ENCODE measurements at places on chromosomes 16 and 17. TPM values are rescaled to one million over a fixed set of nuclear protein-coding genes. Genes with fewer than 3 reads are reported as not detected.

DNA sequence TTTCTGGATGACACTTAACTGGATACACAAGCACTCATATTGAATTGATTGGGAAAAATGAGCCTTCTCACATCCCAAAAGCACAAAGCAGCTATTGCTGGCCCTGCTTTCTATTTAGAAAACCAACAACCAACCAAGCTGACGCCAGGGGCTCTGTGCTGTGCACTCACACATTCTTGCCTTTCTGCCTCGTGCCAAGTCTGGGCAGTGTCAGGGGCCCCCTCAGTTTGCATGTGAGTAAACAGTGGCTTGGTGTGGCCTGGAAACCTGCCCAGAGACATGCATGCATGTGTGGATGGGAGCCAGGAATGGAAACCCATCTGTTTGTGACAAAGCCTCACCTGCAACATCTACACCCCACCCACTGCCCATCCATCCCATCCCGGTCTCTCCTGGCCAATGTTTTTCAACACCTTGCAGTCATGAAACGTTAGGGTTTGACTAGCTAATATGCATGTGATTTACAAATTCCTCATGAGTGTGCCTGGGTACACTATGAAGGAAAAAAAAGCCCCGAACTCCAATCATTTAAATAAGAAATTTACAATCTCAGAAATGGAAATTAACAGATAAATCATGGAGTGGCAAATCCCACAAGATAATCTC, 20.4 kb downstream of the MIEF2 start:
- DNase-seq = no peak

- DNase-seq = no peak
Observed at GRCh38 chr16:87540072-87540896, 47.5 kb upstream of the ZCCHC14 start.

GRCh38 chr17:79093270-79093669, 18.6 kb downstream of the ENGASE start:
- DNase-seq = no peak

DNA sequence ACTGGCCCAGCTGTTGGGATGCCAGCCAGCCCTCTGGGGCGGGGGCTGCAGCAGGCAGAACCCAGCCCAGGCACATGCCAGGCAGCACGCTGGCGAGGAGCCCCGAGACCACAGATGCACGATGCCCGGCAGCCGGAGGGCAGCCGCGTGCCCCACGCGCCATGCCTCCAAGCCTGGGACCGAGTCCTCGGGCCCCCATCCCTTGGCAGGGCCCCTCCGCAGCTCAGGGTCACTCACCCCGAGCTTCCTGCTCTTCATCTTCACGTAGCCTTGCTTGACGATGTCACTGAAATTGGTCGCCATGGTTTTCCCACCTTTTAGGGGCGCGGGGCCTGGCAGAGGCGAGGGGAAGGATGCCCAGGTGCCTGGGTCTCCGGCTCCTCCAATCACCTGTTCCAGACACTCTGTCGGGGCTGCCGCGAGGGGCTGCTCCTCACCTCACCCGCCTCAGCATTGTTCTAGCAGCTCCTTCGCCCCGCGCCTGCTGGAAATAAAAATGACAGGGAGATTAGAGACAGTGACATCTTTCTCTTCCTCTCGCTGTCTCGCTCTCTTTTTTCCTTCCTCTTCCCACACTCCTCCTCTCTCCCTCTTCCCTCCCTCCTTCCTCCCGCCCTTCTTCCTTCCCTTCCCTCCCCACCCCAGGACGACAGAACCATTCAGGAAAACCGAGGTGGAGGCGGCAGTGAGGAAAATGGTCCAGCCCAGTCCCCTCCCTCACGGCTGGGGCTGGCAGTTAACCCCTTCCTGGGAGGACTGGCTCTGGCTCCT, 6.9 kb downstream of the DOK4 start:
- no peak for DNase-seq

- DNase-seq = no peak
Observed at GRCh38 chr16:11360641-11361373, 15.5 kb downstream of the RMI2 start.

DNA sequence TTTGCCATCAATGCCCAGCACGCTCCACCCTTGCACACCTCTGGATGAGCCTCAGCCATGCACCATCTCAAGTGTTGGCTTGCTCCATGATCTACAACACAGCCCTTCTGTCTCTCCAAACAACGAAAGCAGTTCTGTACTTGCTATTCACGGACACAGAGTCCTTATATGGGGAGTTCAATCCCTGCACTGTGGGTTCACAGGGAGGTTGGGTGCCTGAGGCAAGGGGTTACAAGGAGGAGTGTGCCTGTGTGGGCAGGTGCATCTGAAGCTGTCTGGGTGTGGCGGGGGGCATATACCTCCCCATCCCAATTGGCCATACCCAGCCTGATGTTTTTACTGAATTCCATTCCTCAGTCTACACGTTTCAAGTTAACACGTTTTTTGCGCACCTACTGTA, 5.6 kb downstream of the RUNDC3A start:
- no peak for DNase-seq

- no peak for DNase-seq
Observed at GRCh38 chr17:31597646-31598398, 206.3 kb downstream of the RAB11FIP4 start.

GRCh38 chr17:42797067-42798007, 1.2 kb downstream of the COA3 start:
- no peak for DNase-seq

- DNase-seq = no peak
Observed at GRCh38 chr17:4140125-4140524, 2.7 kb downstream of the ZZEF1 start.

DNA sequence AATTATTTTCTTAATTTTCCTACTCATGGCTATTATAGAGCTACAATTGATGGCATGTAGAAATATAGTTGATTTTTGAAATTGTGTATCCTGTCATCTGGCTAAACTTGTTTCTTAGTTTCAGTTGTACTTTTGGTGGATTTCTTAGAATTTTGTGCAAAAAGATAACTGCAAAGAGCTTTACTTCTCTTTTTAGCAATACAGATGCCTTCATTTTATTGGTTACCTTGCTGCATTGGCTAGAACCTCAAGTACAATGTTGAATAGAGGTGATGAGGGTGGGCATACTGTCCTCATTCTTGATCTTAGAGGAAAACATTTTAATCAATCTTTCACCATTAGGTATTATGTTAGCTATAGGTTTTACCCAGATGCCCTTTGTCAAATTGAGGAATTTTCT, 67.9 kb downstream of the METRNL start:
- no peak for DNase-seq

GRCh38 chr16:20051611-20052010, 22.1 kb downstream of the GPR139 start:
- DNase-seq = no peak

GRCh38 chr16:65572156-65572555, 450.3 kb upstream of the CDH11 start:
- DNase-seq = no peak

DNA sequence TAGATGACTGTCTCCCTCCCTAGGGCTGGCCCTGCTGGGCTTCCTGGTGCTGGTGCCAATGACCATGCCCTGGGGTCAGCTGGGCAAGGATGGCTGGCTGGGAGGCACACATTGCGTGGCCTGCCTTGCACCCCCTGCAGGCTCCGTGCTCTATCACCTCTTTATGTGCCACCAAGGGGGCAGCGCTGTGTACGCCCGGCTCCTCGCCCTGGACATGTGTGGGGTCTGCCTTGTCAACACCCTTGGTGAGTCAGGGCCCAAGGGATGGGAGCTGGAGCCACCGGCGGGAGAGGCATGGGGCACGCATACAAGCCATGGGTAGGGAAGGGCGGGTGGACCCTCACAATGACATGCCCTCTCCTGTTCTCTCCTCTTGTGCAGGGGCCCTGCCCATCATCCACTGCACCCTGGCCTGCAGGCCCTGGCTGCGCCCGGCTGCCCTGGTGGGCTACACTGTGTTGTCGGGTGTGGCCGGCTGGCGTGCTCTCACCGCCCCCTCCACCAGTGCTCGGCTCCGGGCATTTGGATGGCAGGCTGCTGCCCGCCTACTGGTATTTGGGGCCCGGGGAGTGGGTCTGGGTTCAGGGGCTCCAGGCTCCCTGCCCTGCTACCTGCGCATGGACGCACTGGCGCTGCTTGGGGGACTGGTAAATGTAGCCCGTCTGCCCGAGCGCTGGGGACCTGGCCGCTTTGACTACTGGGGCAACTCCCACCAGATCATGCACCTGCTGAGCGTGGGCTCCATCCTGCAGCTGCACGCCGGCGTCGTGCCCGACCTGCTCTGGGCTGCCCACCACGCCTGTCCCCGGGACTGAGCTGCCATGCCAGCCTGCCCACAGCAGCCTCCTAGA, 2.2 kb downstream of the PAQR4 start:
- no peak for DNase-seq

GRCh38 chr17:77332034-77332971, 191.5 kb downstream of the SEC14L1 start:
- DNase-seq = peak; percentile 26

DNA sequence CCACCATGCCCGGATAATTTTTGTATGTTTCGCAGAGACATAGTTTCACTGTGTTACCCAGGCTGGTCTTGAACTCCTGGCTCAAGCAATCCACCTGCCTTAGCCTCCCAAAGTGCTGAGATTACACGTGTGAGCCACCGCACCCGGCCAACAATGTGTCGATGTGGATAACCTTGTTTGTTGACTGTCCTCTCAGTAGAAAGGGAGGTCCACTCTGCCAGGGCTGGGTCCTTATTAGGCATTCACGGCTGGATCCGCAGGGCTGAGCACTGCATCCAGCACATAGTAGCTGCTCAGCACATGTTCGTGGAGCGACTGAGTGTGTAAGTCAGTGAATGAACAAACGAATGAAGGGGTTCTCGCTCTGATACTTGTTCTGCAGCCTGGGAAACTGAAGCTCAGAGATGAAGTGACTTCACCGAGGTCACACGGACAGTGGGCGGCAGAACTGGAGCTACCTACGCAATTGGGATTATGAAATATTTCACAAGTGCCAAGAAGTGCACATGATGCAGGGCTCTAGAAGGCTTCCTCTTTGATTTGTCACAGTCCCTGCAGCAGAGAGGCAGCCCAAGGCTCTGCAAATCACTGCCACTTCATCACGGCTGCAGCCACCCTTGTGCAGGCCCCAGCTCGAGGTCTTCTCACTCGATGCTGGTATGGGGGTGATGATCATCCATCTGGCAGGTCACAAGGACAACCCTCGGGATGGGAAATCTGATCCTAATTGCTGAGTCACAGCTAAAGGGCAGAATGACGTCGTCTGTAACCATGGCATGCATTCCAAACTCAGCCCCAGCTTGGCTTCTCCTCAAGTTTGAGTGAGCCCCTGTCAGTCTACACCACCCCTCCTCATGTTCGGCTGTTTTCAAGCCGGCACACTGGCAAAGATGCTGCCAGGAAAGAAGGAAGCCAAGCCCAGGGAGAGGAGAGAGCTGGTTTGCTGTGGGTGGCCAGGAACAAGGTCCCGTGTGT, 28.0 kb upstream of the SNN start:
- no peak for DNase-seq

- no peak for DNase-seq
Observed at GRCh38 chr17:9020824-9021157, 519 bp upstream of the NTN1 start.

GRCh38 chr17:65191811-65192740, 54.9 kb downstream of the RGS9 start:
- DNase-seq = no peak

- DNase-seq = no peak
Observed at GRCh38 chr16:85567935-85568334, 45.2 kb upstream of the GSE1 start.

DNA sequence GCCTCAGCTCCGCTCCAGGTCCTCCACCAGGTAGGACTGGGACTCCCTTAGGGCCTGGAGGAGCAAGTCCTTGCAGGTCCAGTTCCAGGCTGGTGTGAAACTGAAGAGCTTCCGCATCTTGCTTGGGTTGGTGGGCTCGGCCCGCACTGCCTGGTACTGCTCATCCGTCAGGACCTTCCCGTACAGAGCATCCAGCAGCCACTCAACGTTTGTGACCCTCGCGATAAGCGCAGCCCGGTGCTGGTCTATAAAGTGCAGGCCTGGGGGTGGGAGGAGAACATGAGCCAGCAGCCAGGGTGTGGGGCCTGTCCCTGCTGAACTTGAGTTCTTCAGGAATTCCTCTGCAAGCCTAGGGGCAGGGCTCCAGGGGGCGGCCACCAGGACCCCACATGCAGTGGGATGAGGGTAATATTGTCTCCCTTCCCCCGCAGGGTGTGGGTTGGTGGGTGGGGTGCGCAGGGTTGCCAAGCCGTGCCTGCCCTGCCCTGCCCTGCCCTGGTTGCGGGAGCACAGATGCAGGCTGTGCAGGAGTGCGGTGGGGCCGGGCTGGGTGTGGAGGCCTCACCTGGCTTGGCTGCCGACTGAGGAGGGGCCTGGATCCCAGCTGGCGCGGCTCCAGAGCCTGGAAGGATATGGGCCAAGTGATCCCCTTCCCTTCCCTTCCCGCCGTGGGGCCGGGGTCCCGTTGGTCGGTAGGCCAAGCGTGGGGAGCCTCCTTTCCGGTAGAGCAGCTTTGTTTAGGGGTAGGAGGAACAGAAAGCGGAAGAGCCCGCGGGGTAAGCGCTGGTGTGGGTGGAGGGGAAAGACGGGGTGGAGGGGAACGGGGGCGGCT, 762 bp downstream of the PYCARD start:
- peak; percentile 61 for DNase-seq

DNA sequence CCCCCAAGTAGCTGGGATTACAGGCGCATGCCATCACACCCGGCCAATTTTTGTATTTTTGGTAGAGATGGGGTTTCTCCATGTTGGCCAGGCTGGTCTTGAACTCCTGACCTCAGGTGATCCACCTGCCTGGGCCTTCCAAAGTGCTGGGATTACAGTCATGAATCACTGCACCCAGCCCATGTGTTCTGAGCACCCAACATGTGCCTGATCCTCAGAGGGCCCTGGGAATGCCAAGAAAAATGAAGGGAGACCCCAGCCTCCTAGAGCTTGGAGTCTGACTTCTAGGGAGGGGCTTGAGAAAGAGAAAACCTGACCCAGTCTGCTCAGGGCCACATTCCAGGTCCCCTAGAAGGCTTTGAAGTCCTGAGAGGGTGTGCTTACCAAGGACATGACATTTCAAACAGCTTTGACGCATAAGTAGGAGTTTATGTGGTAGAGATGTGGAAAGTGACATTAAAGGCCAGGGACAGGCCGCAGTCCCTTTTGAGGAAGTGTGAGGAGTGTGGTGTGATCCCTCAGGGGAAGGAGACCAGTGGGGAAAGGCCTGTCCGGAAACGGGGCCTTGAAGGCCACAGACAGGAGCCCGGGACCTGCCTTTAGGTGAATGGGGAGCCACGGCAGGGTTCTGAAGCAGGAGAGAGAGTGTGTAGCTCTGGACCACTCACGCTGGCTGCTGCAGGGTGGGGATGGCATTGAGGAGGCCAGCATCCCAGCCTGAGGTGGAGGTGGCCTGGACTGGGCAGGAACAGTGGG, 1.1 kb upstream of the CCL22 start:
- no peak for DNase-seq

DNA sequence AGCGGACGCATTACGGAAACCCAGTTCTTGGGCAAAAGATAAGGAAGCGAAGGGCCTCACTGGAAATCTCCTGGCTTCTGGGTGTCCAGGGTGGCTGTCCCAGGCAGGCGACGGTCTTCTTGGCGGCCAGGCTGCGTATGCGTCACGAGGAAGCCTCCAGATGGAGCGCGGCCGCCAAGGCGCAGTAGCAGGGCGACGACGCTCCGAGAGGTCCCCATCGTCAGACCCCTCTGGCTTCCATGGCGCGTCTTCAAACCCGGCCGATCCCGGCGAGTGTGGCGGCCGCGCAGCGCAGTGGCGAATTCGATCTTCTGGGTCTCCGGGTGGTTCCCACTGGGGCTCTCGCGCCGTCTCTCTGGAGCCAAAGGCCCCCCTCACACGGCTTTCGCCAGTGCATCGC, 13.8 kb upstream of the ANKRD40CL start:
- no peak for DNase-seq

Gene HOXB8
- total RNA-seq = not detected

Gene SEZ6
- total RNA-seq = under 0.01 TPM

Gene HOXB6
- total RNA-seq = 7.3 TPM

Gene MYLK3
- total RNA-seq = 0.27 TPM

Gene VMO1
- total RNA-seq = not detected

Gene RASD1
- total RNA-seq = 3.0 TPM

Gene THOC6
- 45.0 TPM for total RNA-seq

Gene CCL8
- not detected for total RNA-seq

Measured in hematopoietic multipotent progenitor cell (in vitro differentiated cells).